Transverse colon (tissue), 4 donors: ENCODE measurements at places on chromosomes 6 and 20. TPM values are rescaled to one million over a fixed set of nuclear protein-coding genes. Genes with fewer than 3 reads are reported as not detected.
A peak's percentile ranks its signal among the peaks of the same experiment; 100 is the strongest.

GRCh38 chr6:125296471-125296870 is 5.3 kb downstream of the HDDC2 start:
- peaks cover 18% of the 10 kb centered on the region for H3K4me1 ChIP-seq
- no peaks in the 10 kb centered on the region for H3K36me3 ChIP-seq
- H3K27ac ChIP-seq, result no peak overlapping the region
- H3K27me3 ChIP-seq, result no peaks in the 10 kb centered on the region

The TNNC2 gene
- total RNA-seq, result 4.6 TPM

DNA sequence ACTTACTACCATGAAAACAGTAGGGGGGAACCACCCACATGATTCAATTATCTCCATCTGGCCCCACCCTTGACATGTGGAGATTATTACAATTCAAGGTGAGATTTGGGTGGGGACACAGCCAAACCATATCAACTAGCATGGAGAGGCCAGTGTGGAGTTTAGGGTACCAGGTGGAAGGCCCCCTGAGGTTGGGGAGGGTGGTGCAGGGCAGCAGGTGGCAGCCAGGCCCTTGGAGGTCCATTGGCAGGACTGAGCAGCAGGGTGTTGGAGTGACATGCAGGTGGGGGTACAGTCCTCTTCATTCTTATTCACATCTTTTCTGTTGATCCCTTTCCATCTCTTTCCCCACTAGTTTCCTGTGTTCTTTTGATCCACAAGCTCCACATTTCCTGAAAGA is 42.9 kb downstream of the PHACTR3 start:
- H3K27ac ChIP-seq, result no peak overlapping the region
- DNase-seq, result no peak
- no peaks in the 10 kb centered on the region for H3K36me3 ChIP-seq
- H3K27me3 ChIP-seq, result no peaks in the 10 kb centered on the region
- H3K4me1 ChIP-seq, result no peaks in the 10 kb centered on the region

- DNase-seq, result no peak
- no peak overlapping the region for H3K4me3 ChIP-seq
- H3K4me1 ChIP-seq, result no peaks in the 10 kb centered on the region
- H3K27me3 ChIP-seq, result no peaks in the 10 kb centered on the region
- no peaks in the 10 kb centered on the region for H3K36me3 ChIP-seq
Measured at GRCh38 chr20:9482180-9482579, 32.2 kb upstream of the LAMP5 start.

DNA sequence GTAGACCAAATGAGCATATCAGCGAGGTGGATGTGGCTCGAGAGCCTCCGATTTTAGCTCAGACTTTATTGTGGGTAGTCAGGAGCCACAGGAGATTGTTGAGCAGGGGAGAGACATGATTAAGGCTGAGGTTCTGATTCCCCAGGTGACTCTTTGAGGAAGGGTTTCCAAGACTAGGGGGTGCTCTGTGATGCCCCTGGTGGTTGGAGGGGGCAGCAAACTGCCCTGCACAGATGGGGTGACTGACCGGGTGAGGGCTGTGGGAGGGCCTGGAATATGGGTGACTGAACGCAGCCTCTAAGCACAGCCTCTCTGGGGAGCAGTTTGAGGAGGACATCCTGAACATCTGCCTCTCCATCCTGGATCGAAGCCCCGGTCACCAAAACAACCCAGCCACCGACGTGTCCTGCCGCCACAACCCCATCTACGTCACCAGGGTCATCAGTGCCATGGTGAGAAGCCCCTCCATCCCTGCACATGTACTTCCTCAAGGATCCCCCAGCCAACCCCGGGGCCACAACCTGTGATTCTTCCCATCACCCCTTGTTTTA is 17.0 kb downstream of the TGM6 start:
- no peak overlapping the region for H3K27ac ChIP-seq
- no peaks in the 10 kb centered on the region for H3K36me3 ChIP-seq
- H3K4me3 ChIP-seq, result no peak overlapping the region

DNA sequence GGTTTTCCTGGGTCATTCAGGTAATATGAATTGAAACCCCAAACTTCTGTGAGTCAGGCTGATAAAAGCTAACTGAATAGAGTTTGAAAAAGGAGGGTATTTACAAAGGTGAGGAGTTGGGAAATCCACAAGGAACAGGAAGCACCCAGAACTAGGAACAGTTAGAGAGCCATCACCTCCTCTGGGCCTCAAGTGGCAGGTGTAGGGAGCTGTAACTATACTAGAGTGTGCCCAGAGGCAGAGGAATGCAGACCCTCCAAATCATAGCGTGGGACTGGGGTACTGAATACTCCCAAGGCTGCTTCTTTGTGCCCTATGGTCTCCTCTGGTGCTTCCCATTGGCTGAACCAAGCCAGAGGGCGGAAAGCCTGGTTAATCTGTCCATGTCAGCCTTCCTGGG is 18.3 kb downstream of the TRIM38 start:
- DNase-seq, result no peak
- H3K27me3 ChIP-seq, result no peaks in the 10 kb centered on the region
- no peak overlapping the region for H3K4me3 ChIP-seq
- no peaks in the 10 kb centered on the region for H3K4me1 ChIP-seq
- H3K36me3 ChIP-seq, result no peaks in the 10 kb centered on the region

The CCM2L gene
- total RNA-seq, result 4.9 TPM

The PRICKLE4 gene
- total RNA-seq, result 29.3 TPM

- peak; percentile 55 for DNase-seq
- no peaks in the 10 kb centered on the region for H3K27me3 ChIP-seq
- H3K36me3 ChIP-seq, result no peaks in the 10 kb centered on the region
- H3K27ac ChIP-seq, result peak overlapping the region; percentile 75
- H3K4me1 ChIP-seq, result peaks cover 7% of the 10 kb centered on the region
Measured at GRCh38 chr6:28944412-28944865, 20.7 kb upstream of the TRIM27 start.

- H3K4me3 ChIP-seq, result no peak overlapping the region
- no peaks in the 10 kb centered on the region for H3K36me3 ChIP-seq
- no peaks in the 10 kb centered on the region for H3K27me3 ChIP-seq
- no peak overlapping the region for H3K27ac ChIP-seq
Measured at GRCh38 chr20:8505476-8506200, 373.6 kb downstream of the PLCB1 start.

The BRPF3 gene
- total RNA-seq, result 104 TPM

- no peaks in the 10 kb centered on the region for H3K4me1 ChIP-seq
- DNase-seq, result no peak
- H3K27me3 ChIP-seq, result no peaks in the 10 kb centered on the region
- peak overlapping the region; percentile 53 for H3K27ac ChIP-seq
Measured at GRCh38 chr6:155077331-155077730, 82.2 kb downstream of the TIAM2 start.

The PXMP4 gene
- 12.0 TPM for total RNA-seq

GRCh38 chr6:133632206-133632605 is 256.7 kb upstream of the TCF21 start:
- H3K27me3 ChIP-seq, result no peaks in the 10 kb centered on the region
- H3K4me3 ChIP-seq, result no peak overlapping the region
- H3K36me3 ChIP-seq, result no peaks in the 10 kb centered on the region

The CDKN1A gene
- 287 TPM for total RNA-seq

- no peak overlapping the region for H3K4me3 ChIP-seq
Measured at GRCh38 chr6:113662093-113662665, 195.0 kb upstream of the MARCKS start.

The KIFC1 gene
- 2.6 TPM for total RNA-seq

DNA sequence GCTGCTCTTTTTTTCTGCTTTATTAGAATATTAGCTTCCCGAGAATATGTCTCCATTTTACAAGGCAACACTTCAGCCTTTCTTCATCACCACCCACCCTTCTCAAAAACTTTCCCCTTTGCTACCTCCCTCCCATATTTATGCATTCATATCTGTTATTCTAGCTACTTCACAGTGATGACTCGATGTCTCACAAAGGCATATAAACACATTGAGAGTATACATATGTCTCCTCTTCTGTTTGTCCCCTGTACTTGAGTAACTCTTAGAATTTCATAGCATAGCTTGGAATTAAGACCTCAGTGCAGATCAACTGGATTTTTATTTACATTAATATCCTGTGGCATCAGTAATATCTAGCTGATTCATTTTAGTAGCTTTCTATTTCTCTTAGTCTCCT is 6.5 kb downstream of the RNF144B start:
- no peak overlapping the region for H3K27ac ChIP-seq
- H3K4me3 ChIP-seq, result no peak overlapping the region
- H3K36me3 ChIP-seq, result no peaks in the 10 kb centered on the region

- no peak overlapping the region for H3K27ac ChIP-seq
- H3K4me1 ChIP-seq, result no peaks in the 10 kb centered on the region
- H3K27me3 ChIP-seq, result no peaks in the 10 kb centered on the region
- H3K36me3 ChIP-seq, result no peaks in the 10 kb centered on the region
- no peak for DNase-seq
Measured at GRCh38 chr6:51153109-51153508, 334.4 kb downstream of the TFAP2B start.

- H3K4me3 ChIP-seq, result no peak overlapping the region
- no peaks in the 10 kb centered on the region for H3K4me1 ChIP-seq
- DNase-seq, result no peak
- H3K27me3 ChIP-seq, result no peaks in the 10 kb centered on the region
- H3K36me3 ChIP-seq, result no peaks in the 10 kb centered on the region
Measured at GRCh38 chr6:145147981-145148749, 587.2 kb downstream of the EPM2A start.

GRCh38 chr6:166623318-166623717 is 3.7 kb downstream of the RPS6KA2 start:
- H3K27ac ChIP-seq, result no peak overlapping the region
- H3K4me3 ChIP-seq, result no peak overlapping the region
- H3K4me1 ChIP-seq, result peaks cover 16% of the 10 kb centered on the region
- H3K27me3 ChIP-seq, result peaks cover 9% of the 10 kb centered on the region
- no peak for DNase-seq

DNA sequence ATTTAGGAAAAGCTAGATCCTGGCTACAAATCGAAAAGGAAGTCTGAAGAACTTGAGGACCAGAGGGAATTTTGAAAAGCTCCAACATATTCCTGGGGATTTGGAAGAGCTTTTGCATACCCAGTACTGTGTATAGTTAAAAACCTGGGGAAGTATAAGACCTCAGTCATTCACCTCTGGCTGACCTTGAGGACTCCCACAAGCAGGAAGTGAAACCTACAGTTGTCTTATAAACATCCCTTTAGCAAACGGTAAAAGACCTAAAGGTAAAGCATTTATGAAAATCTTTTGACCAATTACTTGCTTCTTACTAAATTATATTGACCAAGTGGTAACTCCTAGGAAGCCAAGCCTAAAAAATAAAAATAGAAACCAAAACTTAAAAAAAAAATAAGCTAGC is 175.0 kb downstream of the HAO1 start:
- H3K27ac ChIP-seq, result no peak overlapping the region
- H3K4me3 ChIP-seq, result no peak overlapping the region
- no peaks in the 10 kb centered on the region for H3K27me3 ChIP-seq
- no peaks in the 10 kb centered on the region for H3K36me3 ChIP-seq

The BEND3 gene
- 4.8 TPM for total RNA-seq

- peak overlapping the region; percentile 64 for H3K27ac ChIP-seq
- H3K4me1 ChIP-seq, result peaks cover 4% of the 10 kb centered on the region
- no peak overlapping the region for H3K4me3 ChIP-seq
- peak; percentile 77 for DNase-seq
- H3K36me3 ChIP-seq, result no peaks in the 10 kb centered on the region
Measured at GRCh38 chr6:131954775-131955107, 3.6 kb upstream of the CCN2 start.

The RIPPLY2 gene
- total RNA-seq, result not detected

DNA sequence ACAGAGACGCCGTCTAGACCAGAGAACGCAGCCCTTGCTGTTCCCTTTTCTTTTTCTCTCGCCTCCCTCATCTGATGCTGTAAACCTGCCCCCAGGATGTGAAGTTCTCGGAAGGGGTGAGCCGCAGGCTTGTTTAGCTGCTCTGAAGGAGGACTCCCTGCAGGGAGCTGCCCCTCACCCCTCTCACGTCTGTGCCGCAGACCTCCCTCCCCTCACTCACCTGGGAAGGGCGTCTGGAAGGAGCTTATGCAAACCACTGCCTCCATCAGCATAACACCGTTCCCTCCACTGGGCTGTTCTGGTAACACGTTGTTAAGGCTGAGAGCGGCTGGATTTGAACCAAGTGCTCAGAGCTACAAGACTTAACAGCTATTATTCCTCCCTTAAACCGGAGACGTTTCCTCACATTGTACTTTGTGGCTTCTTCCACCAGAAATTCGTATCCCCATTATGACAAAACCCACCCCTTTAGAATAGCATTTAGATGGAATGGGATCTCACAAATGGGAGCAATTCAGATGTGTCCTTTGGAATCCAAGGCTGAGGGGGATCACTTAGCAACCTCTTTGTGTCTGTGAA is 99.8 kb downstream of the SMOC2 start:
- no peaks in the 10 kb centered on the region for H3K36me3 ChIP-seq
- no peaks in the 10 kb centered on the region for H3K4me1 ChIP-seq
- H3K4me3 ChIP-seq, result no peak overlapping the region
- DNase-seq, result no peak

- peak overlapping the region; percentile 89 for H3K27ac ChIP-seq
- peak; percentile 32 for DNase-seq
- H3K4me3 ChIP-seq, result no peak overlapping the region
- H3K36me3 ChIP-seq, result no peaks in the 10 kb centered on the region
Measured at GRCh38 chr6:160167604-160168399, 46.2 kb downstream of the SLC22A1 start.

The OPN5 gene
- total RNA-seq, result not detected

The PRRT1 gene
- total RNA-seq, result 2.7 TPM
